Tracheal epithelial cell (primary cell): ENCODE measurements at places on chromosomes 3 and 15. TPM values are rescaled to one million over a fixed set of nuclear protein-coding genes. Genes with fewer than 3 reads are reported as not detected.

The NOX5 gene
- under 0.01 TPM in 1 of 2 replicates, not detected in the other for total RNA-seq

The SLC12A8 gene
- total RNA-seq, result 20.7 and 28.7 TPM in 2 replicates

The TMED3 gene
- 113 and 132 TPM in 2 replicates for total RNA-seq

The OIP5 gene
- total RNA-seq, result 1.1 and 1.7 TPM in 2 replicates

The RNF7 gene
- 39.9 and 42.2 TPM in 2 replicates for total RNA-seq

The ATR gene
- 22.4 and 25.2 TPM in 2 replicates for total RNA-seq
